ENCODE measurements at places on chromosomes 4 and X.
A peak's percentile ranks its signal among the peaks of the same experiment; 100 is the strongest.

DNA sequence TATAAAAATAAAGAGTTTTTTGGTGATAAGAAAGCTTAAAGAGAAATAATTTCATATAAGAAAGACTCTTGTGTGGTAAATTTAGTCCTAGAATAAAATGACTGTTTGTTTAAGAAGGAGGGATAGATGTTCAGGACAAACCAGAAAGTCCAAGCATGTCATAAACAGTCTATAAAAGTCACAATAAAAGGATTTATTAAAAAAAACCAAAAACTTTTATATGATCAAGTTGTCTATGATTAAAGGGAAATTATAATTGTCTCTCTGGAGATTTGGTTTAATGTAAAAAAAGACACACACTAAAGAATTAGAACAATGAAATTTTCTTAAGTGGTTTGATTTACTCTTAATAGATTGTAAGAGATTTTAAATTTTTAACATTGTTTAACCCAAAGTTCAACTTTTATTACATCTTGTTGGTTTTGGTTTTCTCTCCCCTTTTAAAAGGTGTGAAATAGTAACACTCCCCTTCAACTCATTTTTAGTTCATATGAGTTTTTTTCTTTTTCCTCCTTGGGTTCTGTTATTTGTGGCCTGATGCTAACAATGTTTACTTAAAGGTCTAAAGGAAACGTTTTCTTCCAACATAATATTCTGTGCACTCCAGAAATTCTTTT is 89.7 kb downstream of the PDHA2 start:
- DNase-seq: no peak

DNA sequence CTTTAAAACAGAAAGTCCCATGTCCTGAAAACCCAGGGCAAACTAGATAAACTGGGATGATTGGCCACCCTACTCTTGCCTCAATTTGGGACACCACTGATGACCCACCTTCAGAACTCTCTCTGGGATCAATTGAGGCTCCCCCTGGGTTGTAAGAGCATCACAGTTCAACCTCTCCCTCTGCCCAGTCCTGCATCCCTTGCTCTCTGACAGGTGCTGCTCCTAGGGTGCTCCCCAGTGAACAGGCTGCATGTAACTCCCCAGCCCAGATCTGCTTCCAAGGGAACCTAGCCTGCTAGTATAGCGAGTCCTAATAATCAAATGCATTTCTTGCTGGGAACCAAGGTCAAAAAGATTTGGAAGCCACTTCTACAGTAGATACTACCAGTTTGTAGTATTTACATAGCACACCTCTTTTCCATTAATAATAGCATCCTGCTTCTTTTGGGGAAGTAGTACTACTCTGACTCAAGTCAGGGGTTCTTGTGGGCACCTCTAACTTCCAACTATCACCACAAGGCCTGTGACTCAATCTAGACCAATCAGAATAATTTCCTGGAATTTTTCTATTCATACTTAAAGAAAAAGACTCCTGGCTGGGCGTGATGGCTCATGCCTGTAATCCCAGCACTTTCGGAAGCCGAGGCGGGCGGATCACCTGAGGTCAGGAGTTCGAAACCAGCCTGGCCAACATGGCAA is 42.1 kb upstream of the SPINK2 start:
- DNase-seq: no peak

- DNase-seq: no peak
Observed at GRCh38 chr4:37749398-37749988, 63.3 kb upstream of the RELL1 start.

DNA sequence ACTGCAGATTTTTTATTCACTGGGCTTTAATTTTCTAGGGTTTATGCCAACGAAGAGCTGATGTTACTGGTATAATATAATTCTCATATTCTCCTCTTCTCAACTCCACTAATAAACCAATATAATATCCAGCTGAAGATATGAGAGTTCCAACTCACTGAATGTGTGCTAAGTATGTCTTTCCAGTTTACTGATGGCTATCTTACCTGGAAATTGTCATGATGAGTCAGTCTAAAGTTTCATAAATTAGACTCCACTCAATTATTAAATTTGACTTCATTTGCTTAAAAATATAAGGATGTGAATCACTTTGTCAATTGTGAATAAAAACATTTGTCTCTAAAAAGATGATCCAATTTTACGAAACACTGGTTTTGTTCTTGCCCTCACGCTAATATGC is 28.4 kb downstream of the STBD1 start:
- no peak for DNase-seq

- DNase-seq: no peak
Observed at GRCh38 chrX:5726224-5726623, 502.4 kb downstream of the NLGN4X start.

- no peak for DNase-seq
Observed at GRCh38 chr4:169079942-169080827, 70.1 kb upstream of the CBR4 start.

GRCh38 chr4:52750819-52751486 is at the start of gene ERVMER34-1:
TSS of gene ERVMER34-1 (minus strand) at chr4:52751425. CDS start at chr4:52745520, 5,905 bp downstream.
- DNase-seq: peak; percentile 30

- no peak for DNase-seq
Observed at GRCh38 chrX:101685923-101686322, 26.3 kb upstream of the ARMCX2 start.

GRCh38 chr4:86414686-86415085 is 54.8 kb upstream of the MAPK10 start:
- no peak for DNase-seq

DNA sequence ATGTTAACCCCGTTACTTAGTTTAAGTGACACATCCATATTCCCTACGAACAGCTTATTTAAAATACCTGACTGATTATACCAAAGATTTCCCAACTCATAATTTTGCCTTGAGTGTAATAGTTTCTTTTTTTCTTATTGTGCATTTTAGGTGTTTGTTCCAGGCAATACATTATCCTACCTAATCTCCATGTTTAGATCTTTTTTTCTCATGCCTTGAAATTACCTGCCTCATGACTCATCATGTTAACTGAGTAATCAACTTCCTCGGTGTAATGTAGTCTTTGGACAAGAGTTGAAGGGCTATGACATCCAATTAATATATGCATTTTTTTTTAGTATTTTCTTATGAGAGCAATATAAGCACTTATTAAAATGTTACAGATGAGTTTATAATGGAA is 228.7 kb upstream of the ANKRD50 start:
- DNase-seq: no peak

DNA sequence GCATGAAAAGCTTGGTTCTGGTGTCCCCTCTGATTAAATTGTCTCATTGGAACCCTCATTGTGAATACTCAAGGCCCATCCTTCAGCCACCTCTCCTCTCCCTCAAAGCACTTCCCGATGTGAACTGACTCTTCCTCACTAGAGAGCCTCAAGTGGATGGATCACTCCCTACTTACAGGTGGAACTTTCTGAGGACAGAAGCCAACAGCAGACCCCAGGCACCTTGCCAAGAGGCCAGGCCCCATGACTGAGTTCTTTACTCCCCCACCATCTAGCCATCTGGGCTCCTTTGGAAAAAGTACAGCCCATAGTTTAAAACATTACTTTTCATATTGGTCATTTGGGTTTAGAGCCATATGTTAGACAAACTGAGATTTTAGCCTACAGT is 224.1 kb downstream of the SHROOM3 start:
- DNase-seq: no peak

- DNase-seq: no peak
Observed at GRCh38 chr4:146648461-146648783, 9.7 kb downstream of the POU4F2 start.

All from cortex of kidney (tissue), 1 donor.